ENCODE measurements at places on chromosomes 13 and 19.

DNA sequence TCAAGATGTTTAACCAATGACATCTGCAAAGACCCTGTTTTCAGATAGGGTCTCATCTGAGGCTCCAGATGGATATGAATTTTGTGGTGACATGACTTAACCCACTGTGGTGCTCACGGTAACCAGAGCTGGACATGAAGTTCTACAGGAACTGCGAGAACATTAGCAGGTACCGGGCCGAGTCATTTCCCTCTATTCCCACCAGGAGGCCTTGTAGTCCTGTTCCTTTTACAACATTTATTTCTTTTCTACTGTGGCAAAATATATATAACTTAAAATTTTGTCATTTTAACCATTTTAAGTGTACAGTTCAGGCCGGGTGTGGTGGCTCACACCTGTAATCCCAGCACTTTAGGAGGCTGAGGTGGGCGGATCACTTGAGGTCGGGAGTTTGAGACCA lies 7.6 kb upstream of the TSPAN16 start:
- peak; percentile 22 for DNase-seq

- DNase-seq: peak; percentile 53
Measured at GRCh38 chr13:23871616-23872220, 17.5 kb downstream of the MIPEP start.

DNA sequence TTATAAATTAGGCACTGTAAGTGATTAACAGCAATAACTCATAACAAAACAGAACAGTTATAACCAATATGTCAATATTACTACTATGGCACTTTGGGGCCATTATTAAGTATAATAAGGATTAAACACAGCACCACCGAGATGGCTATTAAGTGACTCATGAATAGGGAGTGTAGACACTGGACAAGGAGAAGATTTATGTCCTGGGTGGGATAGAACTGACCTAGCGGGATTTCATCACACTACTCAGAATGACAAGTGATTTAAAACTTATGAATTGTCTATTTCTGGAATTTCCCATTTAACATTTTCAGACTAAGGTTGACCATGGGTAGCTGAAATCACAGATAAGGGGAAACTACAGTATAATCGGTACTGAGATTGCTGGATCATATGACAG lies 79.0 kb upstream of the SLC7A1 start:
- DNase-seq: no peak

DNA sequence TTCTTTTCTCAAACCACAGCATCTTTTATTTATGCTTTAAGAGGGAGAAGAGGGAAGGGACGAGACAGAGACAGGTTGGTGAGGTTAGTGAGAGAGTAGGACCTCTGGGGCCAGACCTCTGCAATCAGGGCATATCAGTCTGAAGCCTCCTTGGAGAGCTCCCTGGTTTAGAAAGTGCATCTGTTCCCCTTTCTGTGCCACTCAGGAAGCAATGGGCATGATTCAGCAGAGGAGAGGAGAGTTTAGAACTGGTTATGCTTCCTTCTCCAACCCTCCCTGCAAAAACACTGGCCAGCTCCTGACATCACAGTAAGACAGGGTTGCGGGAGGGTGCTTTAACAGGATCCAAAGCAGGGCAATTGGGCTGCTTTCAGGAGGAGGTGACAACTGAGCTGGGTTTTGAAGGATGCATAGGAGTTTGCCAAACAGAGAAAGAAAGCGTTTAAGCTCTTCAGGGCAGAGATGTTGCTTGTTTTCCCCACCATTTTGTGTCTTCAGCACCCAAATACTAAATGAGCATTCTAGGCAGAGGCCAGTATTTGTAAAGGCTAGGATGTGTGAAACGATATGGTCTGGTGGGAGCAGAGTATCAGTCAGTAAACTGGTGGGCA lies 33.1 kb downstream of the CERS4 start:
- DNase-seq: no peak

GRCh38 chr13:41742917-41743552 lies 217.9 kb downstream of the VWA8 start:
- DNase-seq: no peak

- DNase-seq: no peak
Measured at GRCh38 chr13:79861731-79862130, 380.8 kb downstream of the NDFIP2 start.

GRCh38 chr13:35817642-35818607 lies 313.3 kb downstream of the DCLK1 start:
- no peak for DNase-seq

- DNase-seq: no peak
Measured at GRCh38 chr13:98489446-98490194, 87.3 kb downstream of the STK24 start.

GRCh38 chr13:31638577-31638976 lies 100.7 kb upstream of the RXFP2 start:
- peak; percentile 47 for DNase-seq

DNA sequence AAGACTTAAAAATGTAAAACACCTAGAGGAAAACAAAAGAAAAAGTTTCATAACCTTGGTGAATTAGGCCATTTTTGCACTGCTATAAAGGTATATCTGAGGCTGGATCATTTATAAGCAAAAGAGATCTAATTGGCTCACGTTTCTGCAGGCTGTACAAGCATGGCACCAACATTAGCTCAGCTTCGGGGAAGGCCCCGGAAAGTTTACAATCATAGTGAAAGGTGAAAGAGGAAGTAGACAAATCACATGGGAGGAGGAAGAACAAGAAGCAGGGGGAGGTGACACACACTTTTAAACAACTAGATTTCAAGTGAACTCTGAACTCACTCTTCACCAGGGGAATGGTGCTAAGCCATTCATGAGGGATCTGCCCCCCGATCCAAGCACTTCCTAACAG lies 1358.5 kb upstream of the PCDH9 start:
- no peak for DNase-seq

- no peak for DNase-seq
Measured at GRCh38 chr19:46726971-46727501, 10.1 kb upstream of the PRKD2 start.

- DNase-seq: no peak
Measured at GRCh38 chr13:28093881-28094280, 6.5 kb downstream of the FLT3 start.

- peak; percentile 72 for DNase-seq
Measured at GRCh38 chr19:11530432-11530831, 1.5 kb upstream of the ECSIT start.

DNA sequence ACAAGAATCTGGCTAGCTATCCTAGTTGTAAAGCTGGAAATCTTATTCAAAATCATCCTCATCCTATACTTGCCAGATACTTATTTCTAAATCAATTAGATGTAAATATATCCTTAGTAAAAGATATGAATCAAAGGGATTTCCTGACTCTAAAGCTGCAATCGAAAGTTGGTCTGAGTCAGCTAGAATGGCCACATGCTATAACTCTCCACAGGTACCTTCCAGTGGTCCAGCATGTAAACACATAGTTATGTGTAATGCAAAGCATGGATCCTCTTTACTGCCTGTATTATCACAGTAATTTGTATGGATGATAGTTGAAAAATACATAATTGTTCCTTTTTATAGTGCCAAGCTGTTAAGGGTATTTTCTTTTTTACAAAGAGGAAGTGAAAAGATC lies 27.4 kb downstream of the SLITRK6 start:
- DNase-seq: no peak

GRCh38 chr19:5436106-5436947 lies 18.9 kb upstream of the ZNRF4 start:
- no peak for DNase-seq

GRCh38 chr13:32164622-32165268 lies 133.2 kb downstream of the FRY start:
- peak; percentile 31 for DNase-seq

DNA sequence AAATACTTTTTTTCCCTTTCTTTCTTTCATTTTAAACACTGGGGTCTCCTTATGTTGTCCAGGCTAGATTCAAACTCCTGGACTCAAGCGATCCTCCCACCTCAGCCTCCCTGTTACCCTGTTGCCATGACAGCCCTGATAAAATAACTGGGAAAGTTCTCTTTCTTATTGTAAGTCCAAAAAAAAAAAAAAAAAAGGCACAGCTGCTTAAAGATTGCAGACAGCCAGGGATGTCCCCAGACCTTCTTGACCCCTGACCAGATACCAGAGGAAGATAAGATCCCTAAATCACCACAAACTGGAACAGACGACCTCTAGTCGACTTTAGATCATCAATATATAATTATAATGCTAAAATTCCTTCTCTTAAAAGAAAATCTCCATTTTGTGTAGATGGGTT lies 1.1 kb upstream of the MVB12A start:
- DNase-seq: no peak

DNA sequence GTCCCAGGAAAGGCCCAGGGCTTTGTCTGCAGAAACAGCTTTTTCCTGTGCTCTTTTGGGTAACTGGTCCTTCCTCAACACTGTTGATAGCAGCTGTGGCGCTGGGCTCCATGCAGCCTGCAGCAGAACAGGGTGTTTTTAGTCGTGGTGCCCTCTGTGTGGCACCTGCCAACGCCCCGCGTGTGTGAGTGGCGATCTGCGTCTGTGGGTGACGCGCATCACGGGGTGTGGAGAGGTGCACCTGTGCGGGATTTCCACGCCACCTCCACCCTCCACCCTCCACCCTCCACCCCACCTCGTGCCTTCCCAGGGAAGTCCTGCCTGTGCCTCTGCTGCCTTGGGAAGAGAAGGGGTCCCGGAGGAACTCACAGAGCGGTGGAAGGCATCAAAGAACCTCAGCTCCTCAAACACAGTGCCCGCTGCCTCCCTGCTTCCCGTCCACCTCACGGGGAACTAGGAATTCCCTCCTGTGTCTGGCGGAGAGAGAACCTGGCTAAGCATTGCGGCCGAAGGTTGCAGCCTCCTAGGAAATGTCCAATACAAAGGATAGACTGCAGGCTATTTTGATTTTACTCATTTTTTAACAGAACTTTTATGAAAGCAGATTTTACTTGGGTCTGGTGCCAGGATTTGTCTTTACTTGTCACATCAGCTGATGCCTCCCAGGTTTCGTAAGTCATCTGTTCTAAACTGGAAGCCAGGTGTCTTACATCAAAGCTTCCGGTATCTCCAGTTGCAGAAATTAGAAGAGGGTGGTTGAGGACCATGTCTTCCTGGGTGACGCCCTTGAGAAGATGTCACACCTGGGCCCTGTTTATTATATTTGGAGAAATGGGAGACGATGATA lies 84.0 kb downstream of the ATP11A start:
- no peak for DNase-seq

GRCh38 chr13:66803808-66804456 lies 426.2 kb downstream of the PCDH9 start:
- peak; percentile 63 for DNase-seq

DNA sequence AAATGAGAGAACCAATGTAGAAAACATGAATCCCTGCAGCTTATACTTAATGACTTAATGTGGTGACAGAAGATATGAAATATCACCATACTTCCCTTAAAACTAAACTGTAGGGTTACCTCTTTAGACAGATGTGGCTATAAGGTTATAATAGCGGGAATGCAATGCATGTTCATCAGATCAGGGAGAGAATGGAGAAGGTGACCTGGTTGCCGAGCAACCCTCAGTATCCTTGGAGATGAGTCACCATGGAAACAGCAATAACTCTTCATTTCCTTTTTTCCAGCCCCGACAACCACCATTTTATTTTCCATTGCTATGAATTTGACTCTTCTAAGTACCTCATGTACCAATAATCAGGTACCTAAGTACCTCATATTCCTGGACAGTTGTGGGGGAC lies 28.0 kb upstream of the ZNF835 start:
- no peak for DNase-seq

- no peak for DNase-seq
Measured at GRCh38 chr19:31141301-31141700, 207.9 kb downstream of the TSHZ3 start.

DNA sequence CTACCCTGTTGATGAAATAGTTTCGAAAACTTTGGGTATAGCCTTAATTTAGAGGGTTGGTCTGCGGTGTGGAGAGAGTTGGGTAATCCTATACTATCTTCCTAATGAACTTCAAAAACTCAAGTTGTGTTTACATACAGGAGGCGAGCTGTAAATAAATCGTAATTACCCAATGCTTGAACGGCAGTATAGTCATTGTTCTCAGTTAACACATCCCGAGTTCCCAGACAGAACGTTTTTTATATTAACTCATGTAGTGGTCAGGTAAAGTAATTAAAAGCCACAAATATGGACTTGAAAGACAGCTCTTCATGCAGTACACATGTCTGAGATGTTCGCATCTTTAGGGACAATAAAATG lies 1.5 kb downstream of the PDS5B start:
- peak; percentile 28 for DNase-seq

GRCh38 chr19:50432221-50433028 lies at the start of gene MYBPC2:
Gene MYBPC2 (plus strand): TSS chr19:50432892. CDS start chr19:50432954, 62 bp downstream.
- no peak for DNase-seq

- no peak for DNase-seq
Measured at GRCh38 chr13:70959035-70959775, 851.0 kb upstream of the KLHL1 start.

- DNase-seq: no peak
Measured at GRCh38 chr19:45960595-45961235, 12.9 kb downstream of the NOVA2 start.

- DNase-seq: peak; percentile 33
Measured at GRCh38 chr19:18814063-18814462, 17.7 kb upstream of the UPF1 start.

- no peak for DNase-seq
Measured at GRCh38 chr19:39194832-39195542, 1.8 kb upstream of the NCCRP1 start.

GRCh38 chr19:46195104-46195503 lies 34.4 kb upstream of the IGFL1 start:
- no peak for DNase-seq

- no peak for DNase-seq
Measured at GRCh38 chr19:31613683-31614219, 264.5 kb upstream of the TSHZ3 start.

- peak; percentile 58 for DNase-seq
Measured at GRCh38 chr13:75151081-75151643, 330.8 kb downstream of the TBC1D4 start.

Measured in fibroblast of gingiva (primary cell).